HAP-1 (cell line): ENCODE measurements at places on chromosomes 16 and 17.
A peak's percentile ranks its signal among the peaks of the same experiment; 100 is the strongest.

DNA sequence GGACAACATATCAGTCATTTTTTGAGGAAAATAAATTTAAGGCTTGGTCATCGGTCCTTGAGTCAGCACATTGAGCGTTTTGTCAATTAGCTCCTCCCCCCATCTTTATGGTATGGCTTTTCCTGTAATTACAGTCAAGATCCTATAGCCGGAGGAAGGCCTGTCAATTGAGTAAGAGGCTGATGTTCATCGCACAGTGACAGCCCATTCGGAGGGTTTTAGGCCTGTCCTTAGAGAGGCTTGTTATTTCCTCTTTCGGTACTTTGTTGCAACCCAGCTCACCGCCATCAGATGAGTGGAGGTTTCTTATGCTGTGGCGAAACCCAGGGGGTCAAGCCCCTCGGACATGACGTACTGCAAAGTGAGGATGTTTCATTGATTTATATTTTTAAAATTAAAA lies 395.2 kb downstream of the WWOX start:
- no peak for DNase-seq

DNA sequence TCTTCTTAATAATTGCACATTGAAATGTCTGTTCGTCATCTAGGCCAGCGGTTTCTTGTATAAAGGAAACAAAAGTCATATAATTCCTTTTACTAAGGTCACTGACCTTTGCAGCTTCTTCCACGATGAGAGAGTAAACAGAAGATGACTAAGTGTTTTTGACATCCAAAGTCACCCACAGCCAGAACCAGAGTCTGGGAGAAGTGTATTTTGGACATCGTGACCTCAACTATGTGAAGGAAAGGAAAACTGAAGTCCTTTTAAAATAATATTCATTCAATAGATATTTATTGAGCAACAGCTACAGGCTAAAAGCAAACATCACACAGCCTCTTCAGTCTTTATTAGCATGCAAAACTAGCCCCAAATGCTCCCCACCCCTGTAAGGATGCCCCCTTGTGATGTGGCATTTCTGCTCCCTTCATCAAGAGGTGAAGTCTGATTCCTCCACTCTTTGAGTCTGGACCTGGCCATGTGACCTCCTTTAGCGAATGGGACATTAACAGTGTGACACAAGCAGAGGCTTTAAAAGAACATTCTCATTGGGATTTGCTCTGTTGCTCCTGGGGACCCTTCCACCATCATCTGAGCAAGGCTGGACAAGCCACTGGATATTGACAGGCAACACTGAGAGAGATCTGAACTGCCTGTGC lies 8.1 kb upstream of the PMP22 start:
- no peak for DNase-seq

DNA sequence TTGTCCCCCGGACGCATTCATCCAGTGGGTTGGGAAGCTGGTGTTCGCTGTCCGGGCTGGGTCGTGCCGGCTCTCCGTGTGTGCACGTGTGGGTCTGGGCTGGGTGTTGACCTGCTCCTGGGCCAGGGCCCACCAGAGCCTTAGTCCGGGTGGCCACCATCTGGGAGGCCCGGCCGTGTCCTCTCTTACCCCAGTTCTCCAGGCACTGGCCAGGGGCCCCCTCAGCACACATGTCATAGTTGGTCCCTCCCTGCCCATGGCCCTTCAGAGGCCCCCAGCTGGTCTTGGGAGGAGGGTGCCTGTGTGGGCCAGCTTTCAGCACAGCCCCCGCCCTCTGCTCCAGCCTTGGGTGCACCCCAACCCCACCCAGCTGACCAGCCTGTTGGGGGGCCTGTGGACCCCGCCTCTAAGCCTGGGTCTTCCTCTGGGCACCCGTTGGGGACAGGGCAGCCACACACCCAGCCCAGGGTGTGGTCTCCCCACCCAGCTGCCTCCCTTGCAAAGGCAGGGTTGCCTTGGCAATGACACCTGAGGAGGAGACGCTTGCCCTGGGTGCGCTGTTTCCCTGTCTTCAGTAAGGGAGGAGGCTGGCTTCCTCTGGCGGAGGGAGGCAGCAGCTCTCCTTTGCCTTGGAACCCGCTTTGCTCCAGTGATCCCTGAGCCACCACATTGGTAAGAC lies 77.4 kb downstream of the JPH3 start:
- DNase-seq, result no peak

GRCh38 chr16:56866955-56867830 lies 2.2 kb downstream of the SLC12A3 start:
- peak; percentile 87 for DNase-seq

DNA sequence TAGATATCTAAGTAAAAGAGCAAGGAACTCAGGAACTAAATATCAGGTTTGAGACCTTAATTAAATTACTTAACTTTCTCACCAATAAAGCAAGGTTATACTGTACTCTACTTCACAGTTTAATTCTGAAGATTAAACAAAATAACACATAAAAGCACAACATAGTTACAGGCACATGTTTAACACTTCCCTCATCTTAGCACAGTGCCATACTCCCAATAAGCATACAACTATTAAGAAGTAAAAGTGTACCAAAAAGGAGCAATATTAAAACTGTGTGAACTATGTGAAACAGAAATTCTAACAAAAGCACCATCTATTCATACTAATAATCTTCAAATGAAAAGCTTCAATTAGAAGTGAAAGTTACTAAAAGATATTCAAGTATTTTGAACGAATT lies 2.2 kb downstream of the APPBP2 start:
- DNase-seq, result no peak

DNA sequence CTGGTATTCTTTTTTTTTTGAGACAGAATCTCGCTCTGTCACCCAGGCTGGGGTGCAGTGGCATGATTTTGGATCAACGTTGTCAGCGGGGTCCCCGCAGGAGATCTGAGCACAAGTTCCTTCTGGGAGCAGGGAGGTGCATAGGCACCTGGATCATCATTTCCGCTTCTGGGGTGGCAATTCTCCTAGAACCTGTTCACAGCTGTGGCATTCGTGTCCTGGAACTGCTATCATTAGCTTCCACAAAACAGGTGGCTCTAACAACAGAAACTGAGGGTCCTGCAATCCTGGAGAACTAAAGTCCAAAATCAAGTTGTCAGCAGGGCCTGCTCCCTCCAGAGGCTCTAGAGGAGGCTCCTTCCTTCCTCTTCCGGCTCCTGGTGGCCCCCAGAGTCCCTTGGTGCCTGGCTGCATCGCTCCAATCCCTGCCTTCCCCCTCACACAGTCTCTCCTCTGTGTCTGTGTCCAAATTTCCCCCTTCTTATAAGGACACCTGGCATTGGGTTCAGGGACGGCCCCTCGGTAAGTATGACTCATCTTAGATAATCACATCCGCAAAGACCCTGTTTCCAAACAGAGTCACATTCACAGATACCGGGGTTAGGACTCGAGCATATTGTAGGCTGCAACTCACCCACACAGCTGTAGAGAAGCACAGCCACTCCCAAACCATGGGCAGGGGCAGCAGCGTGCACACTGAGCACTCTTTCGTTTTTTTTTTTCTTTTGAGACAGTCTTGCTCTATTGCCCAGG lies 43.5 kb upstream of the KLHDC4 start:
- no peak for DNase-seq

GRCh38 chr17:72726936-72727335 lies 365.6 kb downstream of the SLC39A11 start:
- no peak for DNase-seq

GRCh38 chr16:87844120-87844733 lies 25.1 kb downstream of the SLC7A5 start:
- DNase-seq, result no peak
